ENCODE measurements at places on chromosomes 1 and 21.

DNA sequence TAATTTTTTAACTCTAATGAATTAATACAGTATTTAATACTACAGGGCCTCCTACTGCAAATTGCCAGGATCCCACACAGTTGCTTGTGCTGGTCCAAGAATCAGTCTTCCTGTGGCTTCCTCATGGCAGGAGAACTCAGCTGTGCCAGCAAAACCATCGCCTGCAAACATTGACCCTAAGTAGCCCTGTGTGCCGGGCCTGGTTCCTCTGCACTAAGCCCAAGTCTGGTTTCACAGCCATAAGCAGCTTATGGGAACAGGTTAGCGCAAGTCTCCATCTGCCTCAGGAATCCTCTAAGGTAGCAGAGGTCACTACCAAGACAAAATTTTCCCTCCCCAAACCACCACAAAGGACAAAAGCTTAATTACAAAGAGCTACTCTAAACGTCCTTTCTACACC is 216.6 kb downstream of the PLA2G4A start:
- DNase-seq = no peak

- no peak for DNase-seq
Observed at GRCh38 chr1:30783256-30783915, 25.8 kb upstream of the LAPTM5 start.

GRCh38 chr1:159889821-159890252 is 10.1 kb downstream of the CFAP45 start:
- peak; percentile 82 for DNase-seq

DNA sequence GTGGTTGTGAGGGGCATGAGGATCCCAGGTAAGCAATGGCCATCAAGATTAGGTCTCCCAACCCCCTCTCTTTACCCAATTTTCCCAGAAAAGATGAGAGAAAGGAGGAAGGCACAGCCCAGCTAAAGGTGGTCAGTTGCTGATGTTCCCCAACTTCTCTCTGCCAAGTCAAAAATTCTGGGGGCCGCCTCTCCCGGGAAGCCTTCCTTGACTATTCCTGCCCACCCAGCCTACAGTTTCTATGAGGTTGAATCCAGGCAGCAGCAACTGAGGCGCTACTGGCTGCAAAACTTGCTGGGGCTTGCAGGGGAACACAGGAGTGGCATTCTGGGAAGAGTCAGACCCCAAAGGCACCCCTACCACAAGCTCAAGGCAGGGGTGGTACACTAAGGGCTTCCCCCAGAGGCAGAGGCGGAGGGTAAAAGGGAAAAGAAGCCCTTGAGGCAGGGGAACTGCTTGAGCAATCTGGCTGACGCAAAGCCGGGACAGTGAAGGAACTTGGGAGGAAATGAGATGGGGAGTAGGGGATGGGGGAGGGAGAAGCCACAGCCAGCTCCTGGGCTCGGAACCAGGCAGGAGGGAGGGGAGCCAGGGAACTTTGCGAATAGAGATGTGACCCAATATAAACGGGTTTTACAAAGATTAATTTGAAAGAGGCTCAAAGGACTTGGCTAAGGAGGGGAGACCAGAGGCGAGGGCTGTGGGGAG is 31.2 kb downstream of the SDC3 start:
- no peak for DNase-seq

- no peak for DNase-seq
Observed at GRCh38 chr1:239543873-239544272, 157.5 kb downstream of the CHRM3 start.

- DNase-seq = peak; percentile 77
Observed at GRCh38 chr1:172185211-172185610, 235.3 kb upstream of the C1orf105 start.

- DNase-seq = peak; percentile 79
Observed at GRCh38 chr21:41559658-41560631, 52.0 kb upstream of the TMPRSS2 start.

DNA sequence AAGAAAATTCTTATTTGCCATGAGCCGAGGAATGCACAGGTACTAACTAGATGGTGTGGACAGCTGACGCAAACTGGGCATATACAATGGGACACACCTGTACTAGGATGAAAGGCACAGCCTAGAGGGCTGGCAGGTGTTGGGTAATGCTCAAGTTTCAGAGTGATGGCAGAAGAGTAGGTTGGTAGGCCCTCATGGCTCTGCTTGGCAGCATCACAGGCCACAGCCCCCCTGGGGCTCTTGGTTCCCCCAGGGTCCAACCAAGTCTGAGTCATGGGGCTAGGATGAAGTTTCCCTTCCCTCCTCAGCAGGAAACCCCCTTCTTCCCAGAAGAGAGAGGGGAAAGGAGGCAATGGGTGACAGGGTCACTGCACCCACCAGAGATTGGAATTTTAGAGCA is 35.2 kb downstream of the SPEN start:
- DNase-seq = peak; percentile 55

DNA sequence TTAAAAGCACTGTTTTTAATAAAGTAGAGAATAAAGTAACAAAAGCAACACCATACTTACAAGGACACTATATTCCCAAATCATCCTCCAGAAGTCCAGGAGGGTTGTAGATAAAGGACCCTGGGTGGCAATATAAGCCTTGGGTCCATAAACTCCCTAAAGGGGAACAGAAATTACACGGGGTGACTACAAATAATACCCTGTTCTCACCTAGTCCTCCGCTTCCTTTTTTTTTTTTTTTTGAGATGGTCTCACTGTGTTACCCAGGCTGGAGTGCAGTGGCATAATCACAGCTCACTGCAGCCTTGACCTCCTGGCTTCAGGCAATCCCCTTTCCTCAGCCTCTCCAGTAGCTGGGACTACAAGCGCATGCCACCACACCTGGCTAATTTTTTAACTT is 13.1 kb downstream of the PTPN22 start:
- DNase-seq = peak; percentile 55

GRCh38 chr21:28421716-28422524 is 570.8 kb downstream of the LTN1 start:
- no peak for DNase-seq

GRCh38 chr1:19138958-19139581 is 71.0 kb downstream of the UBR4 start:
- DNase-seq = no peak

GRCh38 chr1:99122039-99122438 is 117.4 kb upstream of the PLPPR5 start:
- no peak for DNase-seq

DNA sequence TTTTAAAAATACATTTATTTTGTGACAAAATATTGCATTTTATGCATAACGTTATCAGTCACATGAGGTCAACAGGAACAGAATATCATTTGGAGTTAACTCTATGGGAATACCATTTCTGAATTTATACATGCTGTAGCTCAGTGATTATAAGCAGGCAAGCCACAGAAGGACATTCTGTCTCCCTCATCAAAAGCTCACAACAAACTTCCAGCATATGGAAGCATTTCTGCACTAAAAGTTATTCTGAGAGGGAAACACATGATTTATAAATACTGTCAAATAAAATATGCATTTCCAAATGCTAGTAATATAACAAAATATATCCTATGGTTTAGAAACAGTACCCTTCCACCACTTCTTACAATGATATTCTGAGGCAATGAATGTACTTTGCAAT is 854.1 kb upstream of the B3GALT2 start:
- no peak for DNase-seq

- no peak for DNase-seq
Observed at GRCh38 chr1:118785246-118785645, 202.9 kb downstream of the TBX15 start.

DNA sequence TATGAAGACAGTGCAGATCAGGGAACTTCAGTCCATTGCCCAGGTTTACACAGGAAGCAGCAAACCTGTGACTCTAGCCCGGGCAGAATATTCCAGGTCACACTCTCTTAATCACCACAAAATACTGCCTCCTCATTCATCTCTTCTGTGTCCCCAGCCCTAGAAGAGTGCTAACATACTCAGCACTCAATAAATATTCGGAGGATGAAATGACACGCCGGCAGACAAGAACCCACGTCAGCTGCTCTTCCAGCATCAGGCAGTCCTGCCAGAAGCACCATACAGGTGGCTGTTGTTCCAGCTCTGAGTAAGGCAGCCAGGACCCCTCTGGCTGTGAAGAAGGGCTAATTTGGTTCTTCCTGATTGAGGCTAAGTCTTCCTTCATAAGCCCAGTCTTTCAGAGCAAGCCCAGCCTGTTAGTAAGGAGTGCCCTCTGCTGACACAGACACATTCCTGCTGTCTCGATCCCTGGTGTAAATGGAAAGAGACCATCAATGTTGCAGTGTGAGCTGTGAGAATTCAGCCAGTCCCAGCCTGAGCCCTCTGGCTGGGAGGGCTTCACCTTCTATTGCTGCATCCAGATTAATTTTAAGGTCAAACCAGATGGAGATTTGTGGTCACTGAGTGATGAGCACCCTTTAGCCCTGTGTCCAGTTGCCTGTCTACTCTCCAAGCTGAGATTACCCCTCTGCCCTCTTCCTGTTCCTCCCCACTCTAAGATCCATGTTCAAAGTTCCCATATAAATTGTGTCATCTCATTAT is 45.0 kb upstream of the KIRREL1 start:
- DNase-seq = peak; percentile 46

GRCh38 chr21:42411197-42411869 is 7.6 kb downstream of the UBASH3A start:
- no peak for DNase-seq

DNA sequence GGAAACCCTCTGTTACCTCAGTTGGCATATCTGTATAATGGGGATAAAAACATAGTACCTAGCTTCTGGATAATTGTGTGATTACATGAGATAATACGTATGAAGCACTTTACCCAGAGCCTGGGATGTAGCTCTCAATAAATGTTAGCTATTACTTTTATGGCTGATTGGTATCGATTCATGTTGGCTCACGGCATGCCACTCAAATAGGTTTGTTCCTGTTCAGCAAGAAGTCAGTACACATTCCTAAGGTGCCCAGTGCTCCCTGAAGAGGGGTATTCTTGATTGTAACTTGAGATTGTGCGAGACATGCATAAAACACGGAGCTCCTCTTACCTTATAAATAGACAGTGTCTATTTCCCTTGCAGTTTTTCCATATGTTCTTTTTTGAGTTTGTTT is 78.5 kb upstream of the GALNT2 start:
- DNase-seq = no peak

DNA sequence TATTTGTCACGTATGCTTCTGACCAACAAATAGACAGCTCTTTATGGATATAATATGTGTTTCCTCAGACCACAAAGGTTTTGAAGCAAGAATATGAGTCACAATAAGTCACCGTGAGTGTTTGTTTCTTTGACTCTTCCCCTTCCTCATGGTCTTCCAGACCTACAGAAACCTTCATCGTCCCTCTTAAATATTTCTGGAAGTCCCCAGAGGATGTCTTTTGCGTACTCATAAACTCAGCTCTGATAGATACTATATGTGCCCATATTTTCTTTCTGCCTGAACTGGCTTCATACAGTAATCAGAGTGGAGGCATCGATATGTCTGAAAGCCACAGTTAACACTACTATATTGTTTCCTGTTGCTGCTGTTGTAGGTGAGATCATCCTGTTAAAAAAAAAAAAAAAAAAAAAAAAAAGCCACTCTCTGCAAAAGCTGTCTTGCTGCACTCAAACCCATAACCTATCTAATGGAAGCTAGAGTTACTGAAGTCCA is 38.4 kb downstream of the ADAMTS1 start:
- no peak for DNase-seq

- no peak for DNase-seq
Observed at GRCh38 chr1:240351690-240352089, 260.0 kb downstream of the FMN2 start.

GRCh38 chr1:67213164-67213563 is 46.9 kb downstream of the IL23R start:
- DNase-seq = peak; percentile 54

- no peak for DNase-seq
Observed at GRCh38 chr1:4328402-4329071, 325.9 kb upstream of the AJAP1 start.

DNA sequence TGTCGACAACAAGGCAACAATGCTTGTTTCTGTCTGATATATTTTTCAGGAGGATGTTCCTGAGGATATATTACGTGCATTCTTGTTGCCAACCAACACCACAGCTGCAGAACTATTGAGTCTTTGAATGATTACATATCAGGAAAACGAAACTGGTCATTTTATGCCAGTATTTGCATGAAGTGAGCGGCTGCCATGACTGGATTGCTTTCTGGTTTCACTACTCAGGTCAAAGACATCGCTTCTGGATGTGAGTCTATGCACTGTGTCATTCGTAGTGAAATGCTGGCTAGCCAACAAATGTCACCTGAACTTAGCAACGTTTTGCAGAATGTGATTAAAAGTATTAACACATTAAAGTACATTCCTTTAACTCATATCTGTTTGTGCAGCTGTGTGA is 35.8 kb upstream of the OLFM3 start:
- peak; percentile 43 for DNase-seq

- DNase-seq = no peak
Observed at GRCh38 chr1:203701606-203702005, 63.4 kb upstream of the LAX1 start.

DNA sequence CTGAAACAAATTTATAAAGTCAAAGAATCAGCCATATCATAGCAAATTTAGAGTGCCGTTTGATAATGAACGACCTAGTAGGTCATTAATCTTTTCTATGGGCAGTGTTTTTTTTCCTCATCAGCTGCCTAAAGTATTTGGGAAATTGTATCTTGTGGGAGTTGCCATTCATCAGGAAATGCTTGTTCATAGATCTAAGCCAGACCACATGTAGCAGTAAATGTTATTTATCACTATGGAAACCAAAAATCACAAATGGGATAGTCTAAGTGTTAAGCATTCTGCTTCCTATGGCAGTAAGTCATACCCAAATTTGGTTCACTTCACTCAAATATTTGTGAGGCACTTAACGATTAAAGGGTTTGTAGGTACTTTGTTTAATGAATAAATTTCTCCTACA is 52.9 kb downstream of the LRRC8D start:
- no peak for DNase-seq

DNA sequence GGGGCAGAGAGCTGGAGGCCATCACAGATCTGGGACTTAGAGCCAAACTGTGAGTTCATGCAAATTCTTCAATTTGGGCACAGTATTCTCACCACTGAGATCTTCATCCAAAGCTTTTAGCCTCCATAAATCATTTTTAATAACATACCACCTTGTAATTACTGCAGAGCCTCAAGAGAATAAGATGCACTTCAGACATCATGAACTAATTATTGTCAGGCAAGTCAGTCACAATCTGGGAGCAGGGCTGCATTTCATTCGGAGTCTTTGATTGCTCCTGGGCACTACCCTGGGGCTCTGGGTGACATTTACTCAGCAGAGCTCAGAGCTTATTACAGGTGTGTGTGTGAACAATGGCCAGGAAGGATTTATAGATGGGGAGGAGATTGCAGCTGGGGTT is 623.7 kb downstream of the PTPRU start:
- DNase-seq = no peak
